ENCODE measurements at places on chromosomes 7 and 10. TPM values are rescaled to one million over a fixed set of nuclear protein-coding genes. Genes with fewer than 3 reads are reported as not detected.

The TFR2 gene
- 0.69 TPM for total RNA-seq

DNA sequence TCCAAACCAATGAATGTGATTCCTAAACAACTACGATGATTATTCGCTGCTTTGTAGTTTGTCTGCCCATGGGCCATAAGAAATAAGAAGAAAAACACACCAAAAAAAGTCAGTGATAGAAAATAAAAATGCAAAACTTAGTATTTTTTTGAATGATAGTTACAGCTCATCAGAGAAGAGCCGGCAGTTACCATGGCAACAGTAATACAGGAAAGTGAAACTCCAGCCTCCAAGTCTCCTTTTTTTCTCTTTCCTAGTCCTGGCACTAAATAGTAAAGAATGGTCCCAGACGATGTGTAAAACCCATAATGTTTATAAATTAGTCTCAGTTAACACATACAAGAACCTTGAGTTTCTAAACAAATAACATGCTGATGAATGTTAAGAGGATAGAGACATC, 21.6 kb upstream of the LHFPL3 start:
- DNase-seq, result no peak

DNA sequence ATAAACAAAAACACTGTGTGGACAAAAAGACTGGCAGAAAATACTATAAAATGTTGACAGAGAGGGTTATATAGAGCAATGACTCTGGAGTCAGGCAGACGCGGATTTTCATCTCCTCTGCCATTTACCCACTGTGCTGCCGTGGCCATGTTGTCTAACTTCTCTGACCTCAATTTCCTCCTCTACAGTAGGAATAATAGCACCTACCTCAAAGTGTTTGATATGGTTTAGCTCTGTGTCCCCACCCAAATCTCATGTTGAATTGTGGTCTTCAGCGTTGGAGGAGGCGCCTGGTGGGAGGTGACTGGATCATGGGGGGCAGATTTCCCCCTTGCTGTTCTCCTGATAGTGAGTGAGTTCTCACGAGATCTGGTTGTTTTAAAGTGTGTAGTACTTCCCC, 78.2 kb upstream of the CALN1 start:
- DNase-seq, result no peak

DNA sequence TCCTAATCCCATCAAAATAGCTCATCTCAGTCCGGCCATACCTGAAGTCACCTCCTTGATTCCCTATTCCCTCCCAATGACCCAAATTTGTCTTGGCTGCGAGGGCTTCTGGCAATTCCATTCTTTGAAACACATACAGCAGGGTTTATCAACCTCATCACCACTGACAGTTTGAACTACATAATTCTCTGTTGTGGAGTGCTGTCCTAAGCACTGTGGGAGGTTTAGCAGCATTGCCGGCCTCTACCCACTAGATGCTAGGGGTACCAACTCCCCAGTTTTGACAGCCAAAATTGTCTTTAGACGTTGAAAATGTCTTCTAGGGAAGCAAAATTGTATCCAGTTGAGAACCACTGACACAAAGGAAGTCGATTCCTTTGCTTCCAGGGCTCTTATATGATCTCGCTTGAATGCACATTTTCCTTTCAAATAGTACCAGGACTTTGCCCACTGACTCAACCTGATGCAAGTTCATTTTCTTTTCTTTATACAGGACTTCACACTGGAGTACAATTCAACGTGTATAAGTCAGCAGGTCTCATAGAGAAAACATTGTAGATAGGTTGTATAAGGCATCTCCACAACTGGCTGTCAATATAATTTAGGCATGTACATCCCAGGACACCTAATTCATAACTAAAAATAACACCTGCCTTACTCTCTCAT, 133.3 kb downstream of the STRA8 start:
- DNase-seq, result no peak

- no peak for DNase-seq
Measured at GRCh38 chr10:53260213-53260612, 487.6 kb upstream of the MBL2 start.

DNA sequence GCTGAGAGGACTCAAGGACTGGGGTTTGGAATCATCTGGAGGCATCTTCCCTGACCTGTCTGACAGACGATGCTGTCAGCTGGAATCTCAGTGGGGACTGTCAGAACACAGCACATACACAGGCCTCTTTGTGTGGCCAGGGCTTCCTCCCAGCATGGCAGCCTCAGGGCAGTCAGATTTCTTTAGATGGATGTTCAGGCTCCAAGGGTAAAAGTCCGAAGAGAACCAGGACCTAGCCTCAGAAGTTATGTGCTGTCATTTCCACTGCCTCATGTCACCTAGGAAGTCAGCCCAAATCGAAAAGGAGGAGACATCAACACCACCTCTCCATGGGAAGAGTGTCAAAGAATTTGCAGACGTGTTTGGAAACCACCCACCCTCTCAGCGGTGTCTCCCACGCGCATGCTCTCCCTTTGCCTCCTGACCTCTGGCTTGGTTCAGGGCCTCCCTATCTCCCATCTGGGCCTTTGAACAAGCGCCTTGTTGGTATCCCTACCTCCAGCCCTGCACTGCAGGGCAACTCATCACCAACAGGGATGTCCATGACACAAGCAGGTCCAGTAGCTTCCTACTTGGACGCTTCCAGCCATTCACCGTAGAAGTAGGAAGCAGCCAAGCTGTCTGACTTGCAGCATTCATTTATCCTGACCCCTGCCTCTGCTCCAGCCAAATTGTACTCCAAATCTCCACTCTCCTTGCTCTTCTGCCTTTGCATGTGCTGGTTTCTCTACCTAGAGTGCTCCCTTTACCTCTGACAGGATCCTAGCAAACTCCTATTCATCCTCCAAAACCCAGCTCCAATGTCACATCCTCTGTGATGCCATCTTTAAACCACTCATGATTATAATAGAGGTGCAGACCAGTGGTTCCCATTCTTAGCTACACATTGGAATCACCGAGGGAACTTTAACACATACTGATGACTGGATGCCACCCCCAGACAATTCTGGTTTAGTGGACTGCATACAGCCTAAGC, 121.6 kb downstream of the OAT start:
- no peak for DNase-seq

- DNase-seq, result no peak
Measured at GRCh38 chr7:43475983-43476382, 106.9 kb upstream of the STK17A start.

- no peak for DNase-seq
Measured at GRCh38 chr10:24435374-24435773, 226.4 kb downstream of the KIAA1217 start.
